Activated CD4-positive, alpha-beta T cell treated with anti-CD3 and anti-CD28 coated beads, Interleukin-2, amount 50 U/mL, for 4 hours (primary cell): ENCODE measurements at places on chromosomes 1 and 21.
A peak's percentile ranks its signal among the peaks of the same experiment; 100 is the strongest.

DNA sequence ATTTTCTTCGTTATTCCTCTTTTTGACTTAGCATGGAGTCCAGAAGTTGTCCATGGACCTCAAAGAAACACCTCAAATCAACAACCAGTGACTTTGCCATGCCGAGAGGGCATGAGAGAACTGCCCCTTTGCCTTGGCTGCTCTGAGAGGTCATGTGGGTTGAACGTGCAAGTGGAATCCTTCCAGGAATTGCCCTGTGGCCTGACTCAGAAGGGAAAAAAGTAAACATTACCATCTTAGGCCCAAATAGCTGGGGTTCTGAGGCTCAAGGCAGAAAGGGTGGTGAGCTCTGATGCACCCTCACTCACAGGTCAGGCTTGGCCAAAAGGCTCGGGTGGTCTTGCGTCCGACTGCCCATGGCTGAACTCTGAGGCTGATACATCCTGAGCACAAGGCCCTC, 15.1 kb downstream of the STUM start:
- no peak for DNase-seq

DNA sequence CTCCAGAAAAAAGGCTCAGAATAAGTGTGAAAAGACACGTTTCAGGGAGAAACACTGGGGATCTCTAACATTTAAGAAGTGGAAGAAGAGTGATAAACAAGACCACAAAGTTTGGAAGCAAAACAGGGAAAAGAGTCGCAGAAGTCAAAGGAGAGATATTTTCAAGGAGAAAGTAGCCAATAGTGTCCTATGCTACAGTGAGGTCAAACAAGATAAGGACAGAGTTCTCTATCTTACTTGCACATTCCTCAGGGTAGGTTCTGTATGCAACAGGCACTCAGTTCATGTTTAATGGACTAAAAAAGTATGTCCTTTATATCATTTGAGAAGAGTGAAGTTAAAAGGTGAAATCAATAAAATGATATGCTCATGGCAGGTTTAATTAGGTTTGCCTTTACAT, 13.8 kb upstream of the EDEM3 start:
- no peak for DNase-seq

DNA sequence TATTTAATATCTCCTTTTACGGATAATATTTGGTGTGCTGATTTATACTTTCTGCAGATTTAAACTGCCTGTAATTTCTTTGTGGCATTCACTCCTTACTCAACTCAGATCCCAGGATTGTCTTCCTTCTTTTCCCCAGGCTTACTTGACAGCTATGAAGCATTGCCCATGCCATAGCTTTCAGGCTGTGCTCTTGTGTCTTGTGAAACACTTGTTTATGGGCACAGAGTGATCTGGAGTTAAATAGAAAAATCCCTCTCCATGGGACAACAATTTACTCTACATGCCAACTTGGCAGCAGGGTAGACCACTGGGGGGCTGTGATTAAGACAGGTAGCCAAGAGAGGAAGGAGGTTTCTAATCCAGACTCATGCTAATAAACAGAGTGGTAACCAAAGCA, 57.4 kb downstream of the PPP1R12B start:
- no peak for DNase-seq

- DNase-seq, result no peak
Observed at GRCh38 chr1:29777522-29777921, 541.2 kb downstream of the PTPRU start.

GRCh38 chr1:208098773-208099172, 145.4 kb downstream of the PLXNA2 start:
- no peak for DNase-seq

GRCh38 chr1:101992821-101993575, 3.7 kb downstream of the OLFM3 start:
- DNase-seq, result no peak

DNA sequence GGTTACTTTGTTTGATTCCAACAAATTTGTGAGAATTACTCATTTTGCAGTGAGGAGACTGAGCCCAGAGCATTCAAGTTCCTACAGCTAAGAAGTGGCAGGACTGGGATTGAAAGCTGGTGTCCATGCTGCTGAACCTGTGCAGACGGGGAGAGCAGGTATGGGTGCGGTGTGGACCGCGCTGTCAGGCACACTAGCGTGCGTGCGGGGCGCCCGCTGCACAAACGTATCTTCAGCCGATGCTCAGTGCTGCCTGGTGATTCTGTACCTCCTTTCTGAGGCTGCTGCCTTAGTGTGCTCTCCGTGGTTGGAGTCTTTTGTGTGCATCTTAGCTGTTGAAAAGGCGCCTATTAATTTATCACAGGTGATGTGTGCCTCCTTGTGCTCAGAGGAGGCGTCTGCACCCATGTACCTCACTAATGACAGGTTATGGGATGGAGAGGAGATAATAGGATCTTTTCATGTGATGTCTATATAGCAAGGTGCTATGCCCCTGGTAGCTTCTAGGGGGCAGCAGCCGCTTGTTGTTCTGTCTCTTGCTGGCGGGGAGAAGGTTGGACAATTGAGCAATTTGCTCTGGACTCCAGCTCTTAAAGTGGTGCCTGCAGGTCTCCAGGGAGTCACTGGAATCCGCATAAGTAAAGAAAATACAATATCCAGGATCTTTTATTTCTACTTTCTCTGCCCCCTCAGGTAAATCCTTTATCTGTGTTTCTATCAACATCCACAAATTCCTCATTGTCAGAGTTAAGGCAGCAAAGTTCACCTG, 32.5 kb downstream of the PEX14 start:
- peak; percentile 40 for DNase-seq

DNA sequence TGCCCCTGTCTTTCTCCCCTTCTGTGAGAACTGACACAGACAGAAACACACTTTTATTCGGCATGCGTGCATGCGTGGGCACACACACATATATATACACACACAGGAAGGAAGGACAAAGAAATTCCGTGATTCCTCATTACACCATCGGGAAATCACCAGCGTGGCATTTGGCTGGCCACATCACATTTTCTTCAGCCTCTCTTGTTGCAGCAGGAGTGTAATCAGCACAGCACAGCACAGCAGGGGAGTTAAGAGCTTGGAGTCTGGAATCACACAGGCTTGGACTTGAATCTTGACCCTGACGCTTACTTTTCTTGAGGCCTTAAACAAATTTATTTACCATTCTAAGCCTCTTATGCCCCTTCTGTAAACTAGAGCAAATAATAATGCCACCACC, 45.3 kb upstream of the EPHA8 start:
- no peak for DNase-seq

DNA sequence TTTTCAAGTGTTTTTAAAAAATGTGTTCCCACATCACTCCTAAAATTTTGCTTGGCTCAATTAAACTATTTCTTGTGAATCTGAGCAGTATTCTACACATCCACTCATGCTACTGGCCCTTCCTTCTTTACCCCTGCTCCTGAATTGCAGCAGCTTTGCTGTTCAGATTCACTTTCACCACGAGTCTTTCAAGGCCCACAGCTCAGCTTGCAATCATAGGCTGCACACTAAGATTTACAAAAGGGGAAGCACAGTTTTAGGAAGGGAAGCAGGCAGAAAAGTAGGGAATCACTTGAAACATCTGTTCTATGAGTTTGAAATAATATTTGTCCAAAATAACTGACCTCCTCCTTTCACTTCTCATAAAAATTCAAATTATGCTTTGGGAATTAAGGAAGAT, 70.9 kb upstream of the EDEM3 start:
- no peak for DNase-seq

- DNase-seq, result no peak
Observed at GRCh38 chr1:200895443-200895789, 716 bp downstream of the INAVA start.

- DNase-seq, result peak; percentile 71
Observed at GRCh38 chr1:168439456-168440375, 104.1 kb downstream of the XCL2 start.

GRCh38 chr1:153991151-153991630, 629 bp downstream of the RPS27 start:
- DNase-seq, result no peak

GRCh38 chr1:47918257-47918867, 78.8 kb downstream of the TRABD2B start:
- no peak for DNase-seq
